ENCODE measurements at places on chromosomes 16 and 17.

DNA sequence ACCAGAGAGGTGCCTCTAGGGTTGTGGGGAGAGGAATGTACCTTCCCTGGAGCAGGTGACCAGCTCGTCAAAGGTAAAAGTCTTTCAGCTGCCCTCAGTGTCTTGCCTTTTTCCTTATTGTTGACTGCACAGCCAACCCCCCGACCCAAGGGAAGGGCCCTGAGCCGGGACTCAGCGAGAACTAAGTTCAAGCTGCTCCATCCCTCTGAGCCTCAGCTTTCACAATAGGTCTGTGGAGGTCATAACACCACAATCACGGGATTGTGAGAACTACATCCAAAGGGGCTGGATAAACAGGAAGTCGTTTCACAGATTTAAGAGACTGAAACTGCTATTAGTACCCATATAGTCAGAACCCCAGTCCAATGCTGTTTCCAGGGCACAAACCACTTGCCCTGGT is 2.6 kb upstream of the KRT36 start:
- DNase-seq: no peak

DNA sequence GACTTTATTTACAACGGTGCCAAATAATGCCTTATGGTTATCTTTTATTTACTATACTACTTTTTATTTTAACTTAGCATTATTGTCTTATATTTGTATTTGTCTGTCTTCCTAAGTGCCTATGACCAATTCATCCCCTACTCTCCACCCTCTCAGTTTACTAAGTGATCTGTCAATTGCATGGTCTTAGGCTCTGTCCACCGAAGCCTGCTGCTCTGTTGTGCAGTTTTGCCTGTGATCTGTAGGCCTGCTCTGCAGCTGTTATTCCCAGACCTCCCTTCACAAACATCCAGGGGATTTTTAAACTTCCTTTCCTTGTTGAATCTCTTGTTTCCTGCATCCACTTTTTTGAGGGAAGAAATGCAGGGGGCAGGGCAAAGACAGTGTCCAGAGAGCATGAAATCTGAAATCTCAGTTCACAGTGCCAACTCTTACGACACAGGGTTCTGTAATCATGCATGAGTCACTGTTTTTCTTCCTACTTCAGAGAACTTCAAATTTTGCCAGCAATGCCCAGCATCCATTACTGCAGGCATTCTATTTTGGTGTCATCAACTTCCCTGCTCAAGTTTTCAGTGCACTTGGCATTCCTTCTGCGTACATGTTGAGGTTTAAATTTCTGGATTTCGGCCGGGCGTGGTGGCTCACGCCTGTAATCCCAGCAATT is 11.4 kb downstream of the SLFN5 start:
- peak; percentile 48 for DNase-seq

DNA sequence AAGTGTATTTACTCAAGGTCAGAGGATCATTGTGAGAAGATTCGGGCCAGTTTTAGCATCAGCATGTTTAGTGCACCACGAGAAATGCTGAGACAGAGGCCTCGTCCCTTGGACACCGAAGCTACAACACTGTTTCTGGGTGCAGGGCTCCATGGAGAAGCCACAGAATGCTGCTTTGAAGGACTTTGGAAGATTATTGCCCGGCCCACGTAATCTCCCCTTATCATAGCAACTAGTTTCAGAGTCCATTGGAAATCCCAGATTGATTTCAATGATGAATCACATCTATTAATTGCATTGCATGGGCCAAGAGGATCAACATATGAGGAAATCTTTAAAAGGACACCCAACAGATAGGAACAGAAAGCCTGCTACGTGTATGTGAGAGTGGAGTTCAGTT is 156.0 kb downstream of the MAF start:
- no peak for DNase-seq

DNA sequence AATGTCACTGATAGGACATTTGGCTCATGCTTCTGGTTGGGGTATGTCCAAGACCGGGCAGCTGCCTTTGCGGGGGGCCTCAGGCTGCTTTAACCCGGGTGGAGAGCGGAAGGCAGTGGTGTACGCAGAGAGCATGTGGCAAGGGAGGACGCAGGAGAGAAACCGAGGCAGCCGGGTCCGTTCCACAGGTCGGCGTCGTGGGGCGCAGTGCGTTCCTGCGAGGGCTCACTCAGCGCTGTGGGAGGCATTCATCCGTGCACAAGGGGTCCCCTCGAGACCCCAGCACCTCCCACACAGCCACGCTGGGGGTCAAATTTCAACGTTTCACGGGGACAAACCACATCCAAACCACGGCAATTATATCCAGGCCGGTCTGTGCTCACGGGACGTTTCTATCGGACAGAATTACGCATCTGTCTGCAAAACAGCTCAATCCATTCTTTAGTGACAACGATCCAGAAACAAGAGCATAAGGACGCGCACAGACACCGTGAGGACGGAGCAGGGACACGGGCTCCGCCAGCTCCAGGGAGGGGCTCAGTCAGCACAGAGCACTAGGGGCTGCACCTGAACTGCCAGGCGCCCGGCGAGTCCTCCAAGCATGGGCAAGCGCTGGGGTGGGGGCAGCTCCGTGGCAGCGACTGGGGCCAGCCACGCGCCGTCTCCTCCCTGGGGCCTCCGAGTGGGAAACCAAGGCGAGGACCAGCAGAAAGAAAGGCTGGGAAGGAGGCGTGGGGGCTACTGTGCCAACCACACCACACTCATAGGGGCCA is 108.4 kb upstream of the METRNL start:
- peak; percentile 34 for DNase-seq

- no peak for DNase-seq
Measured at GRCh38 chr17:44438636-44439035, 49.2 kb upstream of the ITGA2B start.

DNA sequence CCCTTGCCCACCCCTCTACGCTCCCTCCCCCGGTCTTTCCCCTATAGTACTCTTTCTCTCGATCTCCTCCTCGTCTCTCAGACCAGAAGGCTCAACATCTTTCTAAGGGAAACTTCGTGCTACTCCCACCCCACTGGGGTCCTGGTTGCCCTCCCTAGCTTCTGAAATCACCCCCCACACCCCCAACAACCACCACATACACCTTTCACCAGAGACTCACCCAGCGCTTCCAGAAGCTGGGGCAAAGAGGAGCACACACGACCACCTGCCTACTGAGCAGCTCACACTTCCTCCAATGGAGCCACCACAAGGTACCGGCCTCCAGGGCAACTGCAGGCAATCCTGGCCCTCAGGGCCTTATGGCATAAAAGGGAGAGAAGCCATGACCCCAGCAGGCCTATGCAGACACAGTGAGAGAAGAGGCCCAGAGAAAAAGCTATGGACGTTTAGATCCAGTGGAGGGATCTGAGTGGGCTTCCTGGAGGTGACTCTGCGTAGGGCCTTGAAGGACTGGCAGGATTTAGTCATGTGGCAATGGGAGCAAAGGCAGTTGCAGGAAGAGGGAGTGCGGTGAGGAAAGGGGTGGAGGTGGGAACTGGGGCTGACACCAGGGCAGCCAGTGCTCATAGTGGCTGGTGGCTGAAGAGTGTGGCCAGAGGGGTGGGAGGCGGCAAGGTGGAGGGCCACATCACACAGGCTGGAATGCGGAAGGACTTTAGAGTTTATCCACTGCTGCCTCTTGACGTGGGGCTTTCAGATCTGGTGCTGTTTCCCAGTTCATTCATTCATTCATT is 12.1 kb upstream of the TMEM92 start:
- no peak for DNase-seq

- no peak for DNase-seq
Measured at GRCh38 chr17:63995626-63996025, 2.5 kb upstream of the PRR29 start.

GRCh38 chr17:65171752-65172151 is 34.6 kb downstream of the RGS9 start:
- no peak for DNase-seq

GRCh38 chr17:45341533-45342158 is 24.8 kb upstream of the MAP3K14 start:
- peak; percentile 66 for DNase-seq

- no peak for DNase-seq
Measured at GRCh38 chr17:3910420-3911270, 5.6 kb downstream of the P2RX1 start.

- no peak for DNase-seq
Measured at GRCh38 chr16:1997494-1998359, 8.0 kb downstream of the SYNGR3 start.

- DNase-seq: no peak
Measured at GRCh38 chr17:15335446-15335845, 6.0 kb downstream of the TEKT3 start.

DNA sequence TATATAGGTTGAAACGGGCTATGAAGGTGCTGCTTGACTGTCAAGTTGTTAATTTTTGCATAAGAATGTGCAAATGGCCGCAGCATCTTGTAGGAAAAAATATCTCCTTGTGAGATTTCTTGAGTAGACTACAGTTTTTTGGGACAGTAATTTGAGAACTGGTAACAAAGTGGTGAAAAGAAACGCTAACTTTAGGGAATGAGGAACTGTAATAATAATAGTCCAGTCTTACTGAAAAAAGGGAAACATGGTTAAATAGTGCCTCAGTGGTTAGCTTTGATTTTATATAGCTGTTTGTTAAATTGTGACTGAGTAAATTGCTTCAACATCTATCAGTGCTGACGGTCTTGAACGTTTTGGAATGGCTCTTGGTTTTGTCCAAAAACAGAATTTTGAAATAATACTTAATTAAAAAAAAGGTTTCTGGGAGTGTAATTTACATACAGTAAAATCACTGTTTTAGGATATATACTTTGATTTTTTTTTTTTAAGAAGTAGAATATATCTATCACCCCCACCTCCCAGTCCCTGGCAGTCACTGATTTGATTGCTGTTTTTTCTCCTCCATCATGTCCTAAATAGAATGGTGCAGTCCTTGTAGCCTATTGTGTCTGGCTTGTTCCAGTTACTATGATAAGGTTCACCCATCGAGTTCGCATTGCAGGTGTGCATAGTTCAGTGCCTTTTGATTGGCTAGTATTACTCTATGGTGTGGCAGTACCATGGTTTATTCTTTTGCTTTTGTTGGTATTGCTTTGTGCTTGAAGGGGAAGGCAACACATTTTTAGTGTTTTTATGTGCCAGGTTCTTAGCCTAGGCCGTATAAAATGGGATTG is 2.8 kb downstream of the HAPSTR1 start:
- no peak for DNase-seq

GRCh38 chr17:39094607-39095308 is 56.7 kb downstream of the PLXDC1 start:
- DNase-seq: peak; percentile 56

- DNase-seq: no peak
Measured at GRCh38 chr17:47810200-47810821, 11.3 kb downstream of the OSBPL7 start.

DNA sequence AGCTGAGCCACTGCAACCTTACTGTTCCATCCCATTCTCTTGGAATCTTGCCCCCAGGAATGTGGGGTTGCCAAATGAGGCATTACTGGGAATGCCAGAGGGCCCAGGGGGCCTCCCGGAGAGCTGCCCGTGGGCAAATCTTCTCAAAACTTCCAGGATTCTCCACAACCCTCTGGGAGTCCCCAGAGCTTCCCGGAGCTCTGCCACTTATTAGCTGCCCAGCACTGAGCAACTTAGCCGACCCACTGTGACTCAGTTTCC is 306.0 kb downstream of the FOXL1 start:
- DNase-seq: no peak

DNA sequence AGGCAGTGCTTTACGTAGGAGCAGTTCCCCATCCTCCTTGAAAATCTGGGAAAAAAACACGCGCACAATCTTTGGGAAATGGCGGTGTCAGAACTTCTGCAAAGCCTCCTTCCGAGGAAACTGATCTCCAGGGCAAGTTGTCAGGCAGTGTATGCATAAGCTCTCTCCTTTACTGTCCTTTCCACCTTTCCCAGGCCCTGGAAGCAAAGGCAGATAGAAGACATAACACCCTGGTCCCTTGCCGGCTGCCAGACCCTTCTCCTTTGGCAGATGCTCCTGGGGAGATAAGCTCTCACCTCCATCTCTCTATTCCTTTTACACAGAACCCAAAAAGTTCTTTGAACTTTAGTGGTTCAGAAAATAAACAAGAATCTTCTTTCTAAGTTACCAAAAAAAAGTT is 12.4 kb downstream of the TOB1 start:
- DNase-seq: no peak

GRCh38 chr17:12842936-12843335 is 53.6 kb downstream of the ARHGAP44 start:
- DNase-seq: no peak

- no peak for DNase-seq
Measured at GRCh38 chr16:85735225-85735635, 15.7 kb downstream of the C16orf74 start.

GRCh38 chr16:82063456-82064082 is 28.5 kb downstream of the HSD17B2 start:
- no peak for DNase-seq

GRCh38 chr17:81027591-81028505 is 7.1 kb upstream of the BAIAP2 start:
- peak; percentile 37 for DNase-seq

DNA sequence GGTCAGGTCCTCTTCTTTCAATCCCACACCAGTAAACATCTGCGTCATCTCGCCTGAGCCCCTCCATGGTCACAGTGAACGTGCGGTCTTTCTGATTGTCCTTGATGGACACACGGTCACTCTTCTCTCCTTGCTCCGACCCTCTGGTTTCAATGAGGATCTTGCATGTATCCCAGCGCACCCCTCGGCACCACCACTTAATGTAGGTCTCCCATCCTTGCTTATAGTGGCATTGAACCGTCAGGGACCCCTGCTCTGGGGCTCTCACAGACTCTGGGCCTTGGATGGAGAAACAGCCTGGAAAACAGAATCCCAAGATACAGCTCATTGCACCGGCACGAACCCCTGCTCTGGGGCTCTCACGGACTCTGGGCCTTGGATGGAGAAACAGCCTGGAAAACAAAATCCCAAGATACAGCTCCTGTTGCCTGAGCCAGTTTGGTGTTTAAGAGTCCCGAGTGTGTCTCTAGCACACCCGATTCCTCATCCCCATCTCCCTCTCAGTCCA is 5.4 kb downstream of the CD300LB start:
- no peak for DNase-seq

- no peak for DNase-seq
Measured at GRCh38 chr16:5851393-5851982, 753.9 kb upstream of the EEF2KMT start.

- DNase-seq: peak; percentile 81
Measured at GRCh38 chr17:40038882-40039513, 15.2 kb downstream of the MED24 start.

- DNase-seq: no peak
Measured at GRCh38 chr17:79670537-79671084, 59.8 kb upstream of the RBFOX3 start.

DNA sequence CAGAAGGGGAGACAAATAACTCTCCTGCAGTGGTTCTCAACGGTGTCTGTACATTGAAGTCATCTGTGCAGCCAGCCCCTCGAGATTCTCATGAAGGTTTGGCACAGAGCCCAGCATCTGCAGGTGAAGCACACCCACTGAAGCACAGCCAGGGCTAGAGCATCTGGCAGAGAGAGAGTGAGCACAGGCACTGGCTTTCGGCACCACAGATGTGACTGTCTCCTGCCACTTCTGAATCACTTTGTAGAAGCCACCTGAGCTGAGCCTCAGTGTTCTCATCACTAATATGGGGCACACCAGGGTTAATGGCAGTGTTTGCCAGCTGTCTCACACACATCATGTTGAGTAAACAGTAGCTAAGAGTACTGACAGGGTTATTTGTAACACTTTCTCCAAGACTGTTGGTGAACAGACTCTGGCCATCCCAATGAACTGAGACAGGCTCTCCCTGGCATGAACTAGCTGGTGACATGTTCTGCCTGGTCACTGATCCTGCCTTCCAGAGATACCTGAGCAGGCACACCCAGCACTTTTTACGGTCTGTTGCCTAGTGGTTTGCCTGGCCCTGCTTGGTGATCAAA is 10.9 kb downstream of the HSPB9 start:
- no peak for DNase-seq

Data from left hindlimb (tissue), 1 donor.